Stimulated activated CD8-positive, alpha-beta memory T cell treated with anti-CD3 and anti-CD28 coated beads, Interleukin-7, amount 100 ng/mL, for 24 hours (primary cell): ENCODE measurements at places on chromosomes 5 and 9.
A peak's percentile ranks its signal among the peaks of the same experiment; 100 is the strongest.

DNA sequence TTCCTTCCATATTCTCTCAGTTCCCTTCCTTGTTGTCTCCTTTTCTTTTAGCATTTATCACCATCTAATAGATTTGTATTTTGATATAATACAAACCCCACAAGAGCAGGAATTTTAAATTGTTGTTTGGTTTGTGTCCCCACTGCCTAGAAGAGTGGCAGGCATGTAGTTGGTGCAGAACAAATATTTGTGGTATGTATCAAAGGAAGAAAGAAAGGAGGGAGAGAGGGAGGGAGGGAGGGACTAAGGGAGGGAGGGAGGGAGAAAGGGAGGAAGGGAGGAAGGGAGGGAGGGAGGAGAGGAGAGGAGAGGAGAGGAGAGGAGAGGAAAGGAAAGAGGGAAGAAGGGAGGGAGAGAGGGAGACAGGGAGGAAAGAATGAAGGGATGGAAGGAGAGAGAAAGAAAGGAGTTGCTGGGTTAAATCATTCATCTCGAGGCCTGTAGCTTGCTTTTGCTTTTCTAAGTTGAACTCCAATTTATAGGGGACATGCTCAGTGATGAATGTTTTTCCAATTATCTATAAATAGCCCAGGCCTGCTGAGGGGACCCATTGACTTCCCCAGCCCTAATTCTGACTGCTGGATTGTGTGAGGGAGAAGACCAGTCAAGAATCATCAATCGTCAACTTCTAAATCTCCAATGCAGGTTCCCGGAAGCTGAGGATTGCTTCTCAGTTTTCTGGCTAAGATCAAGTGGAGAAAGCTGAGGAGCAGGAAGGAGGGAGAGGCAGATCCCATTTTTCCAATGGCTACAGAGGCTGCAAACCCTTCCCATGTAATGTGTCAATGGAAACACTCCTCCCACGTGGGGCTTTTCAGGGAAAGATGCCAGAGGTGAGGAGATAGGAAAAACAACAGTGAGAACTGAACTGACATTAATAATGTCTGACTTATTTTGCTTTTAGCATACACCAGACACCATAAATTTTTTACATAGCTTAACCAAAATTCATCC, 320.7 kb downstream of the ASTN2 start:
- no peak for DNase-seq

- no peak for DNase-seq
Observed at GRCh38 chr5:10126900-10127299, 122.8 kb downstream of the ATPSCKMT start.

GRCh38 chr9:214648-215493, at the start of gene DOCK8:
Gene DOCK8 (plus strand): TSS chr9:214865. CDS start chr9:214977, 112 bp downstream.
- DNase-seq, result peak; percentile 9

DNA sequence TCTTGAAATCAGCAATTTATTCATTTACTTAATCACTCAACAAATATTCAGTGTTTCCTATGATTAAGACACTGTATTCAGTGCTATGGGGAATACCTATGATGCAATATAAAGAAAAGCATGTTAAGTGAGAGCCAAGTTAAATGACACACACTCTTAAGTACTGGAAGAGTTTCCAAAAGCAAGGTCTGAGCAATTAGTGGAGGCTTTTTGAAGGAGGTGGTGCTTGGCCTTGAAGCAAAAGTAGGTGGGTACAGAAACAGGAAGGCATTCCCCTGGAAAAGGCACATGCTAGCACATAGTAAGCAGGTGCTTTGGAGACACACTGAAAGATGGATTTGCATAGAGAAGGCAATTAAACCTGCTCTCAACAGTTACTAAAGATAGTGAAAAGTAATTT, 4.0 kb downstream of the TSLP start:
- DNase-seq, result no peak

DNA sequence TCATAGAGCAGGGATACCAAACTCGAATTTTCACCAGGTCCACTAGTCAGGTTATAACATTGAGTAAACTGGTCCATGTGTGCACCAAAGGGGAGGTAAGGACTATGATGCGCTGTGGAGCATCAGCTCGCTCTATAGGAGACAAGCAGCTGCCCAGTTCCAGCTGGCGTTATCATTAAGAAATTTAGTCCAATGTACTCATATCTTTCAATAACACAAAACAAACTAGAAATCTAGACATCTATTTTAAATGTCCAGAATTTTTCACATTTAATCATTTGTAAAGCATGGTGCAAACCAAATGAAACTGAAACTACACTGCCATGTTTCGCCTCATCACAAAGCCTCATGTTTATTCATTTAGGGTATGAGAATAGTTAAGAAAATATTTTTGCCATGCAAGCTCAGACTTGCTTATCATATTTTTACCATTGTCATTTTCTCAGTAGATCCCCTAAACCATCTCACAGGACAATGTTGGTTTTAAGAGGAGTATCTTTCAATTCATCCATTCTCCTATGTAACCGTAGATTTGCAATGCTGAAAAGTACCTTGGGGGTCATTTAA, 50.9 kb downstream of the ZNF474 start:
- no peak for DNase-seq

- no peak for DNase-seq
Observed at GRCh38 chr5:155052532-155052931, 39.0 kb downstream of the KIF4B start.

DNA sequence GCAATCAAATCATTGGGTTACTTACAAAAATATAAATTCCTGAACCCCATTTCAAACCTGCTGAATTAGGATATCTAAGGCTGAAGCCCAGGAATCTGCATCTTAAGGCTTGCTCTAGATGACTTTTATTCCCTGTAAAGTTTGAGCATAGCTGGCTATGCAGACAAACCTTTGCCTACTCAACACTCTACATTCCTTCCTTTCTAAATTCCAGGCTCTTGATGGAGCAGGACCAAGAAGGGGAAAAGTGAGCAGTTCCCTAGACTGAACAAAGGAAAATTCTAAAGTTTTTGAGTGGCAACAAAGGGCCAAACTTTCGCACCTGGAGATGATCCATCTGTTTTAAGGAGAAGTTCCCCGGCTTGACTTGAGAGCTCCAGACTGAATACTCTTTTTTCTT, 9.8 kb upstream of the ADRA1B start:
- DNase-seq, result no peak

DNA sequence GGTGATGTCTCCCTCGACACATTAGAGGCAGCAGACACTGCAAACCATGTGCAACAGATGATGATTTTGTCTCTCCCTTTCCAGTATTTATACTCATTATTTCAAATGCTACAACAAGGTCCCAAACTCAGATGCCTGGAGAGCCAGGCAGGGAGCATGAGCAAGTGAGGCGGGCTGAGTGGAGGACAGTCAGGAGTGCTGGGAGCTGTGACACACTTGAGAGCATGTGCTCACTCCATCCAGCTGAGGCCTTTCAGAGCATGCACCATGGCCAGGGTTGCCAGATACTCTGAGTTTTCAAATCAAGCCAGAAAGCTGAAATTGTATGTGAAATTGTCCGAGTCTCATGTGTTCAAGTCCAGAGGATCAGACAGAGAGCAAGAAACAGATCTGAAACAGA, 55.8 kb upstream of the SLC2A8 start:
- no peak for DNase-seq

GRCh38 chr5:37272511-37272910, 23.3 kb upstream of the CPLANE1 start:
- DNase-seq, result no peak

DNA sequence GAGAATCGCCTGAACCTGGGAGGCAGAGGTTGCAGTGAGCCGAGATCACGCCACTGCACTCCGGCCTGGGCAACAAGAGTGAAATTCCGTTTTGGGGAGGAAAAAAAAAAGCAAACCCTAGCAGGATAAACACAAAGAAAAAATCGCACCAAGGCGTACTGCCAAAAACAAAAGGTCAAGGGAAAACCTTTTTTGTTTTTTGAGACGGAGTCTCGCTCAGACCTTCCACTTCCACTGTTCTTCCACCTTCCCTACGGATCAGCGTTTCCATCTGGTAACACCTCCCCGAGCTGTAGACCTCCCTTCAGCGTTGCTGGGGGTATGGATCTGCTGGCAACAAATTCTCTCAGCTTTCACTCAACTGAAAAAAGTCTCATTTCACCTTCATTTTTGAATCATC, 20.1 kb upstream of the FCN2 start:
- no peak for DNase-seq

- DNase-seq, result no peak
Observed at GRCh38 chr9:132201139-132201538, 39.3 kb downstream of the NTNG2 start.

DNA sequence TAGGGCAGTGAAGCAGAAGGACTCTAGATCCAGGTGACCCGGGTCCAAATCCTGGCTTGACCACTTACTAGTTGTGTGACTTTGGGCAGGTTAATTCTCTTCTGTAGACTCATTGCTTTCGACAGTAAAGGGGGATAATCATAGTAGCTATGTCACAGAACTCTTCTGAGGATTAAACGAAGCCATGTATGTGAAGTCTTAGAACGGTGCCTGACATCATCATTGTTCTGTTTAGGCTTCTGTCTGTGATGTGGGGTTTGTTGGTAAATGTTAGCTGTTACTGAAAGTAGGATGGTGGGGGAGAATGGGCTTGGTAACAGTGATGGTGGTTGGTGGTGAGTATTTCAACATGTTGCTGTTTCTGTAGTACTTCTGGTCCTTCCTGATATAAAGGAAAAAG, 73.7 kb downstream of the MAP1B start:
- DNase-seq, result no peak

DNA sequence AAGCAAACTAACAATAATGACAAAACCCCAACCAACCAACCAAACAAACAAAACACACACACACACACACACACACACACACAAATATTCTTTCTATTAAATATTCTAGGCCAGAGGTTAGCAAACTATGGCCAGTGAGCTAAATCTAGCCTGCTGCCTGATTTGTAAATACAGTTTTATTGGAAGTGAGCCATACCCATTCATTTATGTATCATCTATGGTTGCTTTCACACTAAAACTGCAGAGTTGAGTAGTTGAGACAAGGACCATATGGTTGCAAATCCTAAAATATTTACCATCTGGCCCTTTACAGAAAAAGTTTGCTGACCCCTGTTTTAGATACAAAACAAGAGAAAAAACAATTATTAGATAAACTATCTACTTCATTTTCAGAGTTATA, 620.5 kb upstream of the SEMA6A start:
- no peak for DNase-seq
